Uterine smooth muscle cell (primary cell): ENCODE measurements at places on chromosomes 3 and 15. TPM values are rescaled to one million over a fixed set of nuclear protein-coding genes. Genes with fewer than 3 reads are reported as not detected.

Gene GPR149
- total RNA-seq = not detected in 2 replicates

Gene NPAP1
- not detected in 2 replicates for total RNA-seq

Gene CELSR3
- total RNA-seq = 0.89 and 1.00 TPM in 2 replicates

Gene CFAP100
- total RNA-seq = not detected in 2 replicates

Gene CX3CR1
- total RNA-seq = under 0.01 TPM in 1 of 2 replicates, not detected in the other

Gene OR5K2
- total RNA-seq = not detected in 2 replicates

Gene SAMMSON
- 0.11 and 0.25 TPM in 2 replicates for total RNA-seq

Gene TF
- total RNA-seq = under 0.01 TPM in 2 replicates

Gene LSG1
- 36.6 and 41.3 TPM in 2 replicates for total RNA-seq

Gene GASK1A
- total RNA-seq = 2.2 and 3.9 TPM in 2 replicates

Gene LEKR1
- 0.37 and 1.3 TPM in 2 replicates for total RNA-seq

Gene TLR9
- total RNA-seq = under 0.01 TPM in 1 of 2 replicates, not detected in the other

Gene DZIP1L
- 38.3 and 40.7 TPM in 2 replicates for total RNA-seq

Gene GRK7
- total RNA-seq = under 0.01 TPM in 1 of 2 replicates, not detected in the other

Gene XPC
- total RNA-seq = 137 and 153 TPM in 2 replicates

Gene CYP1A2
- not detected in 2 replicates for total RNA-seq

Gene TRIM42
- not detected in 2 replicates for total RNA-seq

Gene GOLGA6B
- total RNA-seq = not detected in 2 replicates

Gene NPTN
- total RNA-seq = 142 and 154 TPM in 2 replicates

Gene ANKDD1A
- total RNA-seq = 3.1 and 3.5 TPM in 2 replicates

Gene STRIT1
- not detected in 2 replicates for total RNA-seq

Gene P3H2
- 14.1 and 15.7 TPM in 2 replicates for total RNA-seq

Gene CCDC80
- 134 and 363 TPM in 2 replicates for total RNA-seq

Gene GPR176
- 135 and 142 TPM in 2 replicates for total RNA-seq

Gene ENTPD3
- not detected in 2 replicates for total RNA-seq

Gene WDR72
- not detected in 2 replicates for total RNA-seq

Gene GCNT3
- total RNA-seq = 0.11 and 0.37 TPM in 2 replicates

Gene WDR49
- under 0.01 and 0.25 TPM in 2 replicates for total RNA-seq

Gene FBXL2
- 19.4 and 29.0 TPM in 2 replicates for total RNA-seq

Gene FAM81A
- total RNA-seq = 0.66 and 1.00 TPM in 2 replicates

Gene ISY1
- 25.9 and 37.7 TPM in 2 replicates for total RNA-seq

Gene CHRFAM7A
- total RNA-seq = 1.00 and 1.4 TPM in 2 replicates

Gene CTXN2
- total RNA-seq = not detected in 2 replicates

Gene GPR171
- total RNA-seq = not detected in 2 replicates

Gene CHDH
- 0.44 and 0.62 TPM in 2 replicates for total RNA-seq

Gene GOLGA8J
- total RNA-seq = under 0.01 and 0.11 TPM in 2 replicates

Gene TRPM1
- not detected in 2 replicates for total RNA-seq

Gene SLC6A20
- total RNA-seq = not detected in 2 replicates

Gene CLDN16
- total RNA-seq = 0.12 TPM in 1 of 2 replicates, not detected in the other

Gene FGF12
- under 0.01 and 0.22 TPM in 2 replicates for total RNA-seq

Gene TGM5
- total RNA-seq = not detected in 2 replicates

Gene CMTM8
- total RNA-seq = 0.12 and 0.22 TPM in 2 replicates

Gene ZNF80
- not detected in 2 replicates for total RNA-seq

Gene IREB2
- total RNA-seq = 23.4 and 25.9 TPM in 2 replicates

Gene ROBO2
- 0.37 and 0.55 TPM in 2 replicates for total RNA-seq

Gene C3orf62
- 1.2 and 1.4 TPM in 2 replicates for total RNA-seq

Gene EIF2B5
- total RNA-seq = 37.4 and 57.3 TPM in 2 replicates

Gene CCR1
- total RNA-seq = 0.87 and 2.7 TPM in 2 replicates

Gene ESYT3
- total RNA-seq = 4.5 and 6.5 TPM in 2 replicates

Gene SNTN
- total RNA-seq = not detected in 2 replicates

Gene IL17RC
- 43.3 and 43.7 TPM in 2 replicates for total RNA-seq

Gene CLDN18
- total RNA-seq = 0.12 TPM in 1 of 2 replicates, not detected in the other

Gene SKOR1
- total RNA-seq = 0.11 and 0.12 TPM in 2 replicates

Gene VGLL3
- 11.2 and 25.5 TPM in 2 replicates for total RNA-seq

Gene APOD
- total RNA-seq = 0.11 and 0.37 TPM in 2 replicates

Gene TM6SF1
- total RNA-seq = 0.22 and 0.62 TPM in 2 replicates
